SHP77 (cell line): ENCODE measurements at places on chromosomes 2 and 18.
A peak's percentile ranks its signal among the peaks of the same experiment; 100 is the strongest.

DNA sequence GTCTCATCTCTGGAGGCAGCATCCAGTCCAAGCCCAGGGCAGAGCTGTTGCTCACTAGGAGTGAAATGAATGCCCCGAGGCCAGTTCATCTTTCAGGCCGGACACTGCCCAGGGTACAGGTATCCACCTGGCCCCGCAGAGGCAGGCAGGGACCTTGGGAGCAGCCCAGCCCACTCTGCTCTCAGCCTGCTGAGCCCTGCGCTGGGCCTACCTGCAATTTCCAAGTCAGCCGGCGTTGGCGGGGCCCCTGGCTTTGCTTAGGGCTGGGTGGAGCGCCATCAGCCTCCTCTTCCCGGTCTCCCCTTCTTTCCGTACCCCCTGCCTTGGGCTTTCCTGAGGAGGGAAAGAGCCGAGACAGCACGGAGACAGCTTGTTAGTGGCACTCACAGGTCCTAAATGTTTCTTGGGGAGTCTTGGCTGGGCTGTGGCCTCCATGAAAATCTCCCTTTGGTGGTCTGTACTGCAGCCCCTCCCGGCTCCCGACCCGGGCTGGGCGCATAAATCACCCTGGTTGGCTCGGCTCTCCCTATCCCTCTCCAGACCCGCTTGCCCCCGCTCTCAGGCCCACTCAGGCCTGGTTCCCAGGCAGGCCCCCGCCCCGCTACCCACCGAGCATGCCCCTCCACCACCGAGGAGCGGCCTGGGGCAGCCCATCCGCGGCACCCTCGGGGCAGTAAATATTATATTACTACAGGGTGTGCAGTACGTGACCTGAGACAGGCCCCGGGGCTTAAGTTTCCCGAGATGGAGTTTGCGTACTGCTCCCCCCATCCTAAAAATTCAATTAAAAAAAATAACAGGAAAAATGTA is 106.7 kb downstream of the DYSF start:
- no peak for DNase-seq

DNA sequence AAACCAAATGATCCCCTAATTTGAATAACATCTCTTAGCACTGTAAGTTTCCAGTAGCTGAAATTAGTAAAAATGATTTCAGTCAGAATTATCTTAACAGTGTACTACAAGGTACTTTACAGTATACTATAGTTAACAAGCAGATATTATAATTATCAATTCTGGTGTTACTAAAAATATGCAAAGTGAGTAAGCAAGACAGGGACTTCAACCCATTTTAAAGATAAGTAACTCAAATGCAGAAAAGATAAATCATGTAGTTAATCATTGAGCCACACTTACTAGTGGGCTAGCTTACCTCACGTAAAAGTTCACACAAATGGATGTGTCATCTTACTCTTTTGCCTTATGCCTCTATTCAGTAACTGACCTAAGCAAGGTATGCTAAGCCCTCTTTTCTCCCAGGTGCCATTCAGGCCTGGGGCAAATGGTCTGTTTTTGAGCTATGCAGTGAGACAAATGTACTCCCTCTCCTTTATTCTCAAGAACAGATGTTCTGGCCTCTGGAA is 101.0 kb downstream of the NBAS start:
- DNase-seq: no peak

DNA sequence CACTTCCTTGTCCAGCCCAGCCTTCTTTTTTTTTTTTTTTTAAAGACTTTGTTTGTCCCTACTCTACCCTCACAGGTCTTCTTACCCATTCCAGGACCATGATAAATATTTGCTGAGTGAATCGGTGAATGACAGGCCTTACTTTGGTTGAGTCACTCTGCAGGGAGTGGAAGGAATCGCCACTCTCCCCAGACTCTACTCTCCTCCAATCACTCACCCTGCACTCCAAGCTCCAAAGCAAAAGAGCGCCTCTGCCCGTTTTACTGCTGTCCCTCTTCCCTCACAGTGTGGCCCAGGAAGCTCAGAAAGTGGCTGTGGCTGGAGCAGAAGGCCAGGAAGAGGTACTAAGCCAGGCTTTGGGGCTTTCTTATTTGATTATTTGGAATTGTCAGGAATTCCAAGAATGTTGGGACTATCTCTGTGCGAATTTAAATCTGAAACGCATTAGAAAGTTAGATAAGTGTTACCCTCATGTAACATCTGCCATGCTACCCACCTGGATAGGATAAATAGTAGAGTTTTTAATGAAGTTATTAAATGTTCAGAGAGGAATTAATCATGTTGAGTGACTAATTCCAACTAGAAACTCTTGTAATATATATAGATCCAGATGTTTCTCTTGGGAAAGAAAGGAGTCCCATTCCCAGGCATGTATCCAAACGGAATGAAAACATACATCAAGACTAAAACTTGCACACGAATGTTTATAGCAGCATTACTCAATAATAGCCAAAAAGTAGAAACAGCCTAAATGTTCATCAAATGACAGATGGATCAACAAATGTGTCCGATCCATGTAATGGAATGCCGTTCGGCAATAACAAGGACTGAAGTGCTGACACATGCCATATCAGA is 43.0 kb upstream of the CHMP1B start:
- no peak for DNase-seq

DNA sequence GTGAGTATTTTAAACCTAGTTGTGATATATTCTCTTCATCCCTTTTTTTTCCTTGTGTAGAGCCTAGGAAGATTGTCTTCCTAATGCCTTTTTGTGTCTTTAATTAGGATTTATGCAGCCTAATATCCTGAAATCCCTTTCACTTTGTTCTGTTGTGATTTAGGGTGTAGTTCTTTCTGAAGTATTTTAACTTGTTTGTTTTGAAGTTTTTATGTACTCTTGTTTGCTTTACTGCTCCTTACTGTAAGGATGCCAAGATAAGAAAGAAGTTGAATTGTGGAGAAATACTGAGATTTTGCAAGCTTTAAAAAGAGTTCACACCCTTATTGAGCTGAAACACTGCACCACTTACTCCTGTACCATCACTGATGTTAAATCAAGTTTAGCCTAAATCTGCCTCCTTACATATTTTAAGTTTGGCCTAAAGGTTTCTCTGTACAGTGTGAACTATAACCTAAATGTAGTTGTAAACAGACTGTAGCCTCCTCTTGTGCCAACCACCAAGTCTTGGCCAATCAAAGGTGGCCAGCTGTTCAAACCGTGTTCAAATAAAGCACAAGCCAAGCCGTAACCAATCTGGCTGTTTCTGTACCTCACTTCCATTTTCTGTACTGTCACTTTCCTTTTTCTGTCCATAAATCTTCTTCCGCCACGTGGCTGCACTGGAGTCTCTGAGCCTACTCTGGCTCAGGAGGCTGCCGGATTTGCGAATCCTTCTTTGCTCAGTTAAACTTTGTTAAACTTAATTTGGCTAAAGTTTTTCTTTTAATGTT is 17.7 kb upstream of the ACOXL start:
- DNase-seq: no peak

DNA sequence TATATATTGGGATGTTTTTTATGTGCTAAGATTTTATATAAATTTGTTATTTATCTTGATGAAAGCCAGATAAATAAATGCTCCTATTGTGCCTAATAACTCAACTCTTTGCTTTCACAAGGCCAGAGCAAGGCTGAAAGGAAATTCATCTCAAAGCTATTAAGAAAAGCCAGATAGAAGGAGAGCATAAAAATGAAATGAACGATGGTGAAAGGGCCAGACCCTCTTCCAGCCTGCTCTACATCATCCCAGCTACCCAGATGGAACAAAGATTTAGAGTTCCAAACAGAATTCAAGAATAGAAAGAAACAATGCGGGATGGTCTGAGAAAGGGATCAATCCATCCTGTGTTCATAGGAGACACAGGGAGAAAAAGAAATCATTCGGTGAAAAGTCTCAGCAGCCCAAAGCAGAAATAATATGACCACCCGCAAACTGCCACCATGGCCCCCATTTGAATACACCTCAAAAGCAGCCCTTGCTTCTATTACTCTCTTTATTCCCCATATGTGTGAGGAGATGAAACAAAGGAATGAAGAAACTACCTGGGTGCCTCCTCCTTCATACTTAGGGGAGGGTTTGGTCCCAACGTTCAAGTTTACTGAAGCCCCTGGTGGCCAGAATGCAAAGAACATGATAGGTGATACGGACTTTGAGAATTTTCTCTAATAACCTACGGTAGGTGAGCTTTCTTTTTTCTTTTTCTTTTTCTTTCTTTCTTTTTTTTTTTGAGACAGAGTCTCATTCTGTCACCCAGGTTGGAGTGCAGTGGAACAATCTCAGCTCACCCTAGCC is 110.1 kb upstream of the FBXO11 start:
- DNase-seq: no peak

- DNase-seq: no peak
These were observed 605.5 kb upstream of the CDH7 start for GRCh38 chr18:65145312-65145711.

GRCh38 chr2:5070257-5070656 is 621.9 kb upstream of the SOX11 start:
- DNase-seq: peak; percentile 69

DNA sequence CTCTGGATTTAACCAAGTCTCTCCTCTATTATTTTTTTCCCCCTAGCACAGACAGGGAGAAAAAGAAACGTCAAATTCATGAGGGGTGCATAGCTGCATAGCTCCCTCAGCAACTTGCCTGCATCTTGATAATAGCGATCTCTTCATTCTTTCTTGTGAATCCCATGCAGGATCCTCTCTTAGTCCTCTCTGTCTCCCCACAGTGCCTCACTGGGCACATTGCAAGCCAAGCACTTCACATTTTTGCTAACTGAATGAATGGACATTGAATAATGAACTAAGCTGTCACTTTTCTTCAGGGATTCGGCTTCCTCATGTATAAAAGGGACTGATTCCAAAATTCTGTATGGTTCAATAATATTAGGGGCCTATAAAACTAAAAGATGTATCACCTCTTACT is 2.9 kb upstream of the EPB41L3 start:
- DNase-seq: no peak

- DNase-seq: no peak
These were observed 62.2 kb downstream of the RPL37A start for GRCh38 chr2:216560838-216561270.

- peak; percentile 64 for DNase-seq
These were observed 39.6 kb downstream of the DOCK10 start for GRCh38 chr2:225002656-225003045.

DNA sequence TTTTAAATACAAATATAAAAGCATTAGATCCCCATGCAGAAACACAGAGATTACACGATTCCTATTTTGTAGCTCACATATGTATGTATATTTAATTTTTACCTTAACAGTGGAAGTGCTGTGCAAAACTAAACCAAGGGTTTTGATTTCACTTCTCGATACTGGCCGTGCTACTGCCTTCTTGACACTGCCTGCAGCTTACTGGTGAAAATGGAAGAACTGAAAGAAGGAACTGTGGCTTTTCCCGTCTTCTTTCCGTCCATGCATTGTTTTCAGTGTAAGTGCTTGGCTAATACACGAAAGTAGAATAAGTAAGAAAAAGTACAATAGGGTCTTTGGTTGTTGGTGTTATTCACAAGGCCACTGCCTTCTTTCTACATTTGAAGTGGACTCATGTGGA is 129.5 kb downstream of the NDUFA10 start:
- no peak for DNase-seq

DNA sequence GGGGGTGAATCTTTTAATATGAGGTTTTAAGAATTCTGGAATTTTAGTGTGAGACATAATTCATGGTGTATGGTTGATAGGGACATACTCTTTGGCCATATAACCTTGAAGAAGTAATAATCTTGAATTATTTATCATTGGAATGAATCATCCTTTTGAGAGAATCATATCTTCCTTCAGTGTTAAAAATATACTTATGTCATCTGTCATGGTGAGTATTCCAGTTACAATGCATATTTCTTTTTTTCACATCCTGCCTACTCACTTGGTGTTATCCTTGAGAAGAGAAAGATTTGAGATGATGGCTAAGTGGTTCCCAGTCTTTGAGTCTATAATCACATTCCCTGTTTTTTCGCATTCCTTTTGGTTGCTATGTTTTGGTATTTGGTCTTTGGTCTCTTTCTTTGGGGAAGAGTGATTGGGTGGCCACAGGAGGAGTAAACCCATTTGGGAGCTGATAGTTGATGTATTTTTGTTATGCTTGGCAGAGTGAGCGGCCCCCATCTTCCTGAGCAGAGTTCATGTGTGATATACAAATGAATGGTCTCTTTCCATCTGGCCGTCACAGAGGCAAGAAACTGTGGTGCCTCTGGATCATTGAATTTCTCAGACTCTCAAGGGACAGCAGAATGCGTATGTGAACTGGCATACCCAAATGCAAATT is 21.6 kb downstream of the ASAP2 start:
- no peak for DNase-seq

GRCh38 chr2:43948370-43948769 is 47.4 kb downstream of the LRPPRC start:
- DNase-seq: no peak

GRCh38 chr2:9884436-9884835 is 41.2 kb downstream of the TAF1B start:
- DNase-seq: no peak

GRCh38 chr2:13791019-13791547 is 841.4 kb upstream of the LRATD1 start:
- DNase-seq: no peak

GRCh38 chr2:205520311-205520710 is 162.0 kb upstream of the NRP2 start:
- DNase-seq: no peak

- no peak for DNase-seq
These were observed 5.2 kb upstream of the RSAD2 start for GRCh38 chr2:6872394-6872793.

GRCh38 chr2:217953531-217953932 is 49.3 kb downstream of the TNS1 start:
- DNase-seq: no peak

DNA sequence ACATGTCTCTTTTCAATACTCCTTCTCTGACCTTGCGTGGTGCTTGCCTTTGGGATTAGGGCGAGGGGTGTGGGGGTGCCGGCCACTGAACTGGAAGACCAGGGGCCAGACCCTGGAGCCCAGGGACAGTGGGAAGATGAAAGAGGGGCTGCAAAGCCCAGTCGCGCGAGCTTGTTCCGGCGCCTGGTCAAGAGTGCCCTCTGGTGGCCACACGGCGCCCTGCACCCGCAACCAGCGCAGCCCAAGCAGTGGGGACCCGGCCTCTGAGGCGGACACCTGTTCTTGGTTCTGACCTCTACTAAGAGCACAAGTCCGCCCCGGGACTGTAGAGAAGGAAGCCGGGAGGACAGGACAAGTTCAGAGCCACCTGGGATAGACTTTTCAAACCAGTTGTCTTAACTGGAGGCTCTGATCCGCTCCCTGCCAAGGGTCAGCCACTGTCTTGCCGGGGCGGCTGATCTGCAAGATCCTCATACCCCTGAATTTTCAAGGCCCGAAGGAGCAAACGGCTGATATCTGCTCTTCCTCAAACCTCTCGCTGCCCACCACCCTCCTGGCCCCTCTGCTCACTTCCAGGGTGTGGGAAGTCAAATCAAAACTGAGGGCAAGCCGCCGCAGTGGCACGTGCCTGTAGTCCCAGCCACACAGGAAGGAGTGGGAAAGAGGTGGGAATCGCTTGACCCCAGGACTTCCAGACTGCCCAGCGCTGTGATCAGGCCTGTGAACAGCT is 14.9 kb upstream of the MSH6 start:
- peak; percentile 26 for DNase-seq
